ENCODE measurements at places on chromosomes 5 and 9.

GRCh38 chr5:153153086-153153485 lies 337.4 kb upstream of the GRIA1 start:
- no peak for DNase-seq

- DNase-seq, result no peak
Observed at GRCh38 chr9:119078015-119078414, 291.2 kb downstream of the BRINP1 start.

- DNase-seq, result no peak
Observed at GRCh38 chr9:87725356-87725899, 491 bp upstream of the CTSL start.

- DNase-seq, result no peak
Observed at GRCh38 chr5:156340893-156341292, 13.9 kb downstream of the SGCD start.

GRCh38 chr5:169201597-169201996 lies 99.3 kb downstream of the SLIT3 start:
- no peak for DNase-seq

- DNase-seq, result peak; percentile 45
Observed at GRCh38 chr5:68279984-68280383, 64.4 kb downstream of the PIK3R1 start.

- no peak for DNase-seq
Observed at GRCh38 chr5:64557911-64558310, 52.1 kb downstream of the RGS7BP start.

- no peak for DNase-seq
Observed at GRCh38 chr9:75051285-75051684, 23.2 kb upstream of the CARNMT1 start.

DNA sequence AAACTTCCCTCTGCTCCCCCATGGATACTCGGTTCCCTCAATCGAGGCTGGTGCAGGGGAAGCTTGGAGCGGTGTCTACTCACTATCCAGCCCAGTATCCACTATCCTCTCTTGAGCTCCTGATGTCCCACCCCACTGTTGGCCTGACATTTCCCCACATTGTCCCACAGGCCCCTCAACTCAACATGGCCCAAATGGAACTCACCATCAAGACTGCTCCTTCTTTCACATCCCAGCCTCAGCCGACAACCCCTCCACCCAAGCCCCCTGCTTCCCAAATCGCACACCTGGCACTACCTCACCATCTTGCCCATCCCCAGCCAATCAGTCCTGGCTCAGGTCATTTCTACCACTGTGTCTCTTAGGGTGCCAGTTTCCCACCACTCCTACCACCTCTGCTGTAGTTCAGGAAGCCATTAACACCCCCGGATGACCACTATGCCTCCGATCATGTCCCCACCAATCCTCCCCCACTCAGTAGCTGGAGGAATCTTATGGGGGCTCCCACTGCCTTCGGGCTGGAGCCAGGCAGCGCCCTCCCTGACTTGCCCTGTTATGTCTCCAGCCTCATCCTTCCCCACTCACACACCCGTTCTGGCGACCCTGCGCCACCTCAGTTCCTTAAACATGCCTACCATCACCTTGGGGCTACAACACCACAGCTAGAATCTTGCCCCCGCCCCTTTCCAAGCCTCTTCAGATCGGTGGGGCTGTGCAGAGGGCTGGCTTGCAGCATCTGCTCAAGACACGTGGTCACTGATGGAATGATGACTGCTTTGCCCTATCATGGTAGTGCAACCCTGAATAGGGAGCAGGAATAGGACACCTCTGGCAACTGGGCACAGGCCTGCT lies 273.6 kb downstream of the FSTL4 start:
- no peak for DNase-seq

- no peak for DNase-seq
Observed at GRCh38 chr9:75429531-75430475, 341.5 kb downstream of the OSTF1 start.

DNA sequence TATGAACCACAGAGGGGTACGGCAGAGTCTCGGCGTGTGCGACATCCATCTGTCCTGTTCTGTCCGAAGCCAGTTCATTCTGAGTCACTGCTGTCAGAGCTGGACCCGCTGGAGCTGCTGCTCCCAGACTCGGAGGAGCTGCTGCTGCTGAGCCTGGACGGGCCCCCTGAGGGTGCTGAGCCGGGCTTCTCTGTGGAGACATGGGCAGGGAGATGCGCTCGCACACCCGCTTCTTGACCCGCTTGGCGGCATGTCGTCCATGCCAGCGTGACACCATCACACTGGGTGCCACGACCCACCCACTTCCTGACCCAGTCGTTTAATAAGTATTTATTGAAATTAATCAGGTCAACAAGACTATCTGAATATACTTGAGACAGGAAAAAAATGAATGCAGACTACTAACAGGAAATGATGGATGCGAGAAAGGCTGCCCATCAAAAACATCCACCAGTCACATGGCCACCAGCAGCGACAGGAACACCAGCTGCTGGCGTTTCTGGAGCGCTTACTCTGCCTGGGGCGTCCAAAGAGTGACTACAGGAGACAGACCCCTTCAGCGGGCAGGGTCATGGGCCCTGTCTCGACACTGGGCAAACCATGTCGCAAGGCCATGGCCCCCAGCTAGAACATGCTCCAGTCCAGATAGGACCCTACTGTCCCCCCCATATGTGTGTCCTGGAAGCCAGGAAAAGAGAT lies 8.4 kb downstream of the BRD3OS start:
- no peak for DNase-seq

- no peak for DNase-seq
Observed at GRCh38 chr5:178644826-178645545, 18.1 kb upstream of the CLK4 start.

DNA sequence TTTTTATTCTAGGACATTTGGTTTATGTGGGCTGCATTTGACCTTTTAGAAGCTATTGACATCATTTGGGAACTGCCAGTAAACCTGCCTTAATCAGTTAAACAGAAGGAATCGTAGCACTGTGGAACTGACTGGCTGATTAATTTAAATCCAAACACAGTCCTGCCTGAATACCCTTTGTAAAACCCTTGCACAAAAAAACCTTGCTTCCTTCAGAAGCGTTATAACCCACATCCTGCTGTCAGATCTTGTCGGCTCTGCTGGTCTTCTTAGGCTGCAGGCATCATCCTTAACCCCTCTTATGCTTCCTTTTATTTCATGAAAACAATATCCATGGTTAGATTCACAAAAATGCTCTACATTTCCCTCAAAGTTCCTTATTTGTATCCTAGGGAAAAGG lies 46.3 kb downstream of the PAM start:
- DNase-seq, result no peak

GRCh38 chr5:142059304-142059940 lies 46.6 kb upstream of the GNPDA1 start:
- no peak for DNase-seq

GRCh38 chr5:166979307-166979895 lies 1312.0 kb upstream of the WWC1 start:
- DNase-seq, result no peak

DNA sequence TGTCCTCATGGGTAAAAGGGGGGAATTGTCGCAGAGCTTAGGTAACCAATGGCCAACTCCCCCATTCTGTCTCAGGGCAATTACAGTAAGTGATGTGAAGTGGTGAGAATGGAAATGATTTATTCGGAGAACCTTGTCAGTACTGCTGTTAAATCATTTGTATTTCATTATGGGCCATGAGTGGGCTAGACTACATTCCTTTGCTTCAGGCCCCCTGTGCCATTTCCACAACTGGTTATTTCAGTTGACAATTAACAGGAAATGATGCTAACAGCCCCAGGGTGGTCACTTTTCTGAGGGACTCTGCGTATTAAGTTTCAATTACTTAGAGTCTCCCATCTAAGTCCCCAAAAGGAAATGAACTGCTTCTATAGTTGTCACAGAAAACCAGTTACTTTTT lies 653.7 kb downstream of the CCDC171 start:
- no peak for DNase-seq

DNA sequence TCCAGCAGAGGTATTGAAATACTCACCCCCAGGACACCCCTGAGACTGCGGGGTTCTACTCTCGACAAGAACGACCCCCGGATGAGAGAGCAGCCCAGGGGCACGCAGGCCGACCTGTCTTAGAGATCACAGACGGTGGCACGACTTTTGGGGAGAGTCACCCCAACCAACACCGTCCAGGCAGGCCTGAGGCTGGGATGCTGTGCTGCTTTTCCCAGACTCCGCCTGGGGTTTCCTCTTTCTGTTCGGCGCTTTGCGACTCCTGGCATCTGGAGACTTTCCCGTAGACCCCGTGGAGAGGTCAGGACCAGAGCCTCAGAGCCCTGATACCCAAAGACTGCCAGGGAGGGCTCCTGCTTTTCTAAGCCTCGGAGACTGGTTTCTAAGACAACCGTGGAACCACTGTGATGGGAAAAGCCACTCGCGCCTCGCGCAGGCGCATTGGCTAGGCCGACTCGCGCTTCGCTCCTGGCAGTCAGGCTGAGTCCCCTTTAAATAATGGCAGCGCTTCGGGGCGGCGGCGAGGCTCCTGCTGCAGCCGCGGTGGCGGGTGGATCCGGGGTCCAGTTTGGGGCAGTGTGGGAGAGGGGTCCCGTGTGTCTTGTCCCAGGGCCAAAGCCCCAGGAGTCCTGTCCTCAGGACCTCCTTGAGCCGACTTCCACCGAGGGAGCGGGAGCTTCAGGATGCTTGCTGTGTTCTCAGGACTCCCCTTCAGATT lies 484.0 kb downstream of the SPATA31A7 start:
- no peak for DNase-seq

DNA sequence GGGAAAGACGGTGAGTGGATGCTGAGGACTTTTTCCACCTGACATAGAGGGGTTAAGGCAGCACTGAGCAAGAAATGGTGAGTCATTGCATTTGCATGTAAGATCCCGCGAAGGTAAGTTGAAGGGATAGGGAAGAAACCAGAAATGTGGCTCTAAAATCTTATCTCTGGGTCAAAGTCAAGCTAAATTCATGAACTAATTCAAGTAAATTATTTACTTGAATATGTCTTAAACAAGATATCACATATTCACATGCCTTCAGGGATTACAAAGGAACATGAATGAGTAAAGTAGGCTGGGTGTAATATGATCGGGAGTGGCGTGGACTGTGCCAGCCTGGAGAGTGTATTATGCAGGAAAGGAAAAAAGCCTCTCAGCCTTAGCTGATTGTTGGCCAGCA lies 74.4 kb upstream of the EQTN start:
- DNase-seq, result no peak

DNA sequence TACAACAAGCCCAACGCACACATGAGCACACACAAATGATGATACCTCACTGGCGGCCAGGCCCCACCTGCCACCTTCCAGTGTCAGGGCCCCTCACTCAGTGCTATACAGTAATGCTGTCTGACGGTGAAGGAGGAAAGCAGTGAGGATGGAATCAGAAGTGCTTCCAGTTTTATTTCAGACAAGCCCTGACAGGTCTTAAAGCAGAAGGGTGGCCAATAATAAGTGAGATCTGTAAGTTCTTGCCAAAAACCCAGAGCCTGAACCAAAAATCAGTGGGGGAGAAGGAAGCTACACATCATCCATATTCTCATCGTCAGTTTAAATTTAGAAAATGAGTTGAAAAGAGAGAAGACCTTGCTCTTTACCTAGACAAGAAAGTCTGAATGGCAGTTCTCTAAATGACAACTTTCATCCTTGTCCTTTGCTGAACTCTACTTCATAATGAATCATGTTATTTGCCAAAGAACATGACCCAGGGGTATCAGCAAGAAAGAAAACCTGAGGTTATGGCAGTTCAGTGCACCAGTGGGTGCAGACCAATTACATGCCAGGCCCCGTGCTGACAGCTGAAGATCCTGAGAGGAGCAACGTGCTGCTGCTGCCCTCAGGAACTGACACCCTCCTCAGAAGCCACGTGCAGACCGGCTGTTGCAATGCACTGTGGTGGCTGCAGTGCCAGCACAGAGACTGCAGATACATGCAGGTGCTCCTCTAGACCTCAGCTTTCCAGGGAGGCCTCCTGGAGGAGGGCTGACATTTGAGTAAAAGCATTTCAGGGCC lies 118.7 kb downstream of the DROSHA start:
- DNase-seq, result no peak

- DNase-seq, result no peak
Observed at GRCh38 chr5:127001621-127002296, 28.6 kb downstream of the MARCHF3 start.

GRCh38 chr5:178272591-178272990 lies 40.0 kb upstream of the PHYKPL start:
- DNase-seq, result no peak

- DNase-seq, result no peak
Observed at GRCh38 chr5:28810751-28811136, 1772.4 kb upstream of the CDH9 start.

DNA sequence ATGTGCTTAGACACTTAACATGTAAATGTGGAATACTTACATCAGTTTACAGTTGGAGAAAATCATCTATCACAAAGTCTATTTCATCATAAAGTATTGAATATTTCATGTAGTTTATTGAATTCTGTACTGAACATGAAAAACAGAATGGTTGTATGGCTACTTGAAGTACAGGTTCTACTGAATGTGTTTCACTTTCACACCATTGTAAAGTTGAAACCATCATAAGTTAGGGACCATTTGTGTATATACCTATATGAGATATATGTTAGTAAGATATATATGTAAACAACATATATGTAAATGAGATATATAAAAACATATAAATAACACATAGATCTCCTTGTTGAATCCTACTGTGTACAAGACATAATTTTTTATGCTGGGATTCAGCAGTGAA lies 63.0 kb upstream of the TAF11L2 start:
- no peak for DNase-seq

Data from T-helper 1 cell (primary cell).